Brain (organoid and tissue), 16 donors: ENCODE measurements at places on chromosomes 4 and X. TPM values are rescaled to one million over a fixed set of nuclear protein-coding genes. Genes with fewer than 3 reads are reported as not detected.

The MAB21L2 gene
- polyA plus RNA-seq: not detected

The FGFBP2 gene
- polyA plus RNA-seq: 0.78 TPM

The MAGEA8 gene
- polyA plus RNA-seq: not detected

The GASK1B gene
- 4.4 TPM for polyA plus RNA-seq

The ETNPPL gene
- 23.0 TPM for polyA plus RNA-seq

The FAM50A gene
- 125 TPM for polyA plus RNA-seq

The AREG gene
- not detected for polyA plus RNA-seq

The CFAP299 gene
- not detected for polyA plus RNA-seq

The ERCC6L gene
- polyA plus RNA-seq: 2.4 TPM

The CFAP99 gene
- 0.71 TPM for polyA plus RNA-seq

The DUX4 gene
- not detected for polyA plus RNA-seq

The CXCL10 gene
- polyA plus RNA-seq: not detected

The USP17L26 gene
- not detected for polyA plus RNA-seq

The TCEAL5 gene
- 38.4 TPM for polyA plus RNA-seq

The TAF1 gene
- 14.1 TPM for polyA plus RNA-seq
